ENCODE measurements at places on chromosomes 4 and X.

- no peak for DNase-seq
Observed at GRCh38 chrX:22237479-22237878, 35.2 kb upstream of the CBLL2 start.

GRCh38 chr4:35175487-35175886, 1068.8 kb downstream of the ARAP2 start:
- no peak for DNase-seq

- DNase-seq: no peak
Observed at GRCh38 chr4:146073517-146073916, 102.0 kb upstream of the LSM6 start.

DNA sequence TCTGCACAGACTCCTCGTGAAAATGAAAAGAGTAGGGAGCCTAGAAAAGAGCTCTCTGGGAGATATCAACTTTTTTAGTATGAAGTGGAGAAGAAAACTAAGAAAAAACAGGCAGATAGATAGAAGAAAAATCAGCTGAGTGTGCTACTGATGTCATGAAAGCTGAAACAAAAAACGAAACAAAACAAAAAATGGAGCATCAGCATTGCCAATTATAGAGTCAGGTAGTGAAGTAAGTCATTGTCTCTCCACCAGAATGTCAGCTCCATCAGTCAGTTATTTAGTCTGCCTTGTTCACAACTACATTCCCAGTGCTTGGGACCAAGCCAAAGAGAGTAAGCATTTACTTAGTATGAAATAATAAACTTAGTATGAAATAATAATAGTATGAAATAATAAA, 595.1 kb downstream of the STPG2 start:
- DNase-seq: no peak

All from osteoblast (primary cell).